ENCODE measurements at places on chromosomes 4 and X.

- DNase-seq = no peak
These were observed 13.8 kb upstream of the SH3TC1 start for GRCh38 chr4:8185295-8185694.

DNA sequence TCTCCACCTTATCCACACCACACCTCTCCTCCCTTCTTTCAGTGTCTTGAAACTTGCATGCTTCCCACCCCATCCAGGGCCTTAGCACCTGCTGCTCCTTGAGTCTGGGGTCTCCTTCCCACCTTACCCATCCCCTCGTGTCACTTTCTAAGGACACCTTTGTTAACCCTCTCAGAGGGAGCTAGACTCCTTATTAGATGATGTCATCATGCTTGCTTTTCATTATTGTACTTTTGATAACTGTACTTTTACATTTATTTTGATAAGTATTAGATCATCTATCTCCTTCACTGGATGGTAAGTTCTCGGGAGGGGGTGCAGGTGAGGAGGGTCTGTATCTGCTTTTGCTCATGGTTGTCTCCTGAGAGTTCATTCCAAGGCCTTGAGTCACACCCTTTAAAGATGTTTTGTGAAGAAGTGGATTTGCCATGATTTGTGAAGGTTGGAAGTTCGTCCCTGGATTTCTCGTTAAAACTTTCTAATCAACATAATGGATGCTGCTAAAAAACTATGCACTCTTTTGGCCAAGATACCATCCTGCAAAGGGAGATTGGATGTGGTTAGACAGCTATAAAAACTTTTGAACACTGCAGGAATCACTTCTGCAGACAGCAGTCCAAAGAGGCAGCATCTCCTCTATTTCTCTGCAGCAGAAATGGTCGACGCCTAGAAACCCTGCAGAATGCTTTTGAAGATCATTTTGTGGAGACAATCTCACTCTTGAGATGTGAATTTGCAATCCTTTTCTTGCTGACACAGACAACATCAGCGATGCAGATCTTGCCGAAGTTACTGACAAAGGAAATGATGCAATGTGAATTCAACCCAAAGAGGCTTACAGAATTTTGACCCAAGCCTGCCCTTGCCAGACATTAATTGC, 69.6 kb downstream of the ENPP6 start:
- DNase-seq = peak; percentile 37

GRCh38 chrX:150198776-150199175, 164.3 kb upstream of the MAMLD1 start:
- no peak for DNase-seq

DNA sequence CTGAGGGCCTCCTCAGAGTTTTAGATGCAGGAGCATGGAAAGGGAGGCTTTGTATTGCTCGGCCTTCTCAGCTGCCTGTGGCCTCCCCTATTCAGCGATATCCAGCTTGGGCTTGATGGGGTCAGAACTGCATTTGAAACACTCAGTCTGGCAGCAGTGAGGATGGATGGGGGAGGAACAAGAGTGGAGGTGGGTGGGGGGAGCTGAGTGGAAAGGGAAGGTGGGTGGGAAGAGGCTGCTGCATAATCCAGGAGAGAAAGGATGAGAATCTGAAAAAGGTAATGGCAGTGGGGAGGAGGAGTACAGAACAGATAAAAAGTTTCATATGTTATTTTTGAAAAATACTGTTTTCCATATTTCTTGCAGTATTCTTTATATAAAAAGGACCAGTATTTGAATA, 202.7 kb downstream of the SLC4A4 start:
- no peak for DNase-seq

GRCh38 chr4:133320576-133321170, 171.6 kb downstream of the PCDH10 start:
- DNase-seq = peak; percentile 82

DNA sequence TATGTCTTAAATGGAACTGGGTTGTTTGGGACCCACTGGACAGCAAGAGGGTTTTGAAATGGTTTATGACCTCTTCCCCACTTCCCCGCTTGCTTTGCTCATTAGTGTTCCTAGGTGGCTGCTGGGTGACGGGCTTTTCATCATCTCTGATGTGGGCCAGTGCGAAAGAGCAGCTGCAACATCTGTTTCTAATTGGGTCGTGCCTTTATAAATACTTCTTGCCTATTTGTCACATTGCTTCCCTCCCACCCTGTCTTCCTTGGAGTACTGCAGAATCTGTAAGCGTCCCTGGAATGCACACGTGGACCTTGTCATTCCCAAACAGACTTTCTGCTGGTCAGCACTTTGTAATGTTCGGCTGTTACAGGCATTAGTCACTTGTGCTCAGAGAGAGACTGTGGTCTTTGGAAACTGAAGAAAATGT, 35.2 kb downstream of the SEPTIN11 start:
- DNase-seq = no peak

- no peak for DNase-seq
These were observed 15.8 kb downstream of the SORBS2 start for GRCh38 chr4:185796176-185796575.

- no peak for DNase-seq
These were observed 37.5 kb downstream of the MTMR1 start for GRCh38 chrX:150730719-150731118.

GRCh38 chr4:103197765-103198110, 405 bp downstream of the CENPE start:
- DNase-seq = no peak

- no peak for DNase-seq
These were observed 41.8 kb downstream of the SULT1E1 start for GRCh38 chr4:69818060-69818639.

DNA sequence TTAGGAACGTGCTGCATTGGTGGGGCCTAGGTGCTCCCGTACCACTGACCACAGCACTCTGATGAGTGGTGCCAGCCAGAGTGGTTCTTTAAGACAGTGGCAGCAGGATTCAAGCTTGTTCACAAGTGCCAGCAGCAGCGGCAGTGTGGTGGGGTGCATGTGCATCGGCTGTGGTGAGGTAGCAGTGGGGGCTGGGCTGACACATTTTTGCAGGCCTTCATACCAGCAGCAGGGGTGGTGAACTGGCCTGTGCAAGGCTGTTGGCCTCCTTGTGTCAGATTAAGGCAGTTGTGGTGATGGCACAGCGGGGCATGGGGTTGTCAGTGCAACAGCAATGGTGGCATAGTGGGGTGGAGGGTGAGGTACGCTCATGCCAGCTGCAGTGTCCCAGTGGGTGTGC, 131.4 kb downstream of the PABPC4L start:
- DNase-seq = no peak

GRCh38 chrX:17552044-17552650, 177.1 kb downstream of the NHS start:
- no peak for DNase-seq

GRCh38 chr4:159552979-159553768, 450.3 kb downstream of the RAPGEF2 start:
- DNase-seq = no peak

DNA sequence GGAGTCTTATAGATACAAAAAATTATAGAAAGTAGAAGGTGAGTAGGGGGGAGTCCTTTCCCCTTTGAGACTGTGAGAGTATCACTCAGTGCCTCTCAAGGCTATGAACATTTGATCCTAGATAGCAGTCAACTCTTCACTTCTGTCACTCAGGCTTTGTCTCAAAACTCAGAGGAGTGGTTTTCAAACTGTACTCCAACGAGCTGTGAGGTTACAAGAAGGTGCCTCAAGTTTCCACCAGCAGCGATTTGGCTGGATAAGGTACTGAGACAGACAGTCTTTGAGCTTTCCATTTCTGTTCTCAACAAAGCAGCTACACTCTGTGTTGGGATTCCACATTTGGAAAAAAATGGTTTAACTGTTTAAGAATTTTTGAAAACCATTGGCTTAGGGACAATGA, 48.0 kb upstream of the NDST3 start:
- DNase-seq = peak; percentile 43

DNA sequence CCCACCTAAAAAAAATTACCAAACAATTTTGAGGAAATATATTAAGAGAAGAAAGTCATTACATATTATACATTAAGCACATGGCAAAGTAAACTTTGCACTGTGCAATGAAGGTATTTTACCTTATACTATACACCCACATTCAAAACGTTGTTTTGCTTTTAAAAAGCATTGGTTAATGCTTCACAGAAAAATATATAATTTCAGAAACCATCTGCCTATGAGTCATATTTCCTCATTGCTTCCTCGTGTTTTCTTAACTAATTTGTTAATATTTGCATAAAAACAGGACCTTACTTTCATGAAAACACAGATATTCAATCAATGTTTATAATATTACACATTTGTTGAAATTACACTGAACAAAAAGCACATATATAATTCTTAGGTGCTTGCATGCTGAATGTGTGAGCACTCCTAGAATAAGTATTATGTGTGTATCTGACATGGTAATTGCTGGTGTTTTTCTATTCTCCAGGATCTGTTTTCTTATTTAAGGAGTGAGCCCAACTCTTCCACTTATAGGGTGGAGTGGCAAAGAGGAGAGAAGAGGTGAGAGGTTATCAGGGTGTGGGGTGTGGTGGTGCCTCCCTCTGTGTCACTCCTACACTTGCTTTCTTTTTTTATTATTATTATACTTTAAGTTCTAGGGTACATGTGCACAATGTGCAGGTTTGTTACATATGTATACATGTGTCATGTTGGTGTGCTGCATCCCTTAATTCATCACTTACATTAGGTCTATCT, 95.1 kb upstream of the IQCM start:
- DNase-seq = no peak

DNA sequence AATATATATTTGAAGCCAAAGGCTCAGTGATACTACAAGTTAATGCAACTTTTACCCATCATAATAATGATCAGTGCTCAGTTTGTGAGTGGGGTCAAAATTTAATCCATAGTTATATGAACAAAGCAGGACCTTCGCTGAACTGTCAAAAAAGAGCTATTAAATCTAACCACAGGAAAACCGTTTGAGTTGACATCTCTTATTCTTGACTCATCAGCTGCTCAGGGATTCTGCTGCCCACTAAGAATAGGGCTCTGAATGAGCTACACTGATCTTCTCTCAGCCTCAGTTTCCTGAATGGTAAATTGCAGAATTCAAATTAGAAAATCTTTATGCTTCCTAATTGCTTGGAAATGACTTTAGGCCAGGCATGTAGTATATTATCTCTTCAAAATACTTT, 44.9 kb upstream of the NAP1L5 start:
- DNase-seq = no peak

DNA sequence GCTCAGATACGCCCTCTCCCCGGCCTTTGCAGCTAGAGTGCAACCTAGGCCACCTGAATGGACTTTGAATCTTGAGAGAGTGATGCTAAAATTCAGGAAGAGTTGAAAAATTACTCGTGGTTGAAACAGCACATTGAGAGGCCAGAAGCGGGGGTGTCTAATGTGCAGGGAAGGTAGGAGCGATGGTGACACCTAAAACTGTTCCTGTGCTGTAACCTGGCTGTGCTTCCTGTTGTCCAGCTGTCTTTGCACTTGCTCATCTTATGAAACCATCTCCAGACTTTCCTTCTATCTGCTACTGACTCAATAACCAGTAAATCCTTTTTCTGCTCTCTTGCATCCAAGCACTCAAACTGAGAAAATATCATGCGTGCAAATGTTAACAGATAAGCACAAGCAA, 106.4 kb upstream of the RPS6KA3 start:
- no peak for DNase-seq

GRCh38 chrX:97682991-97683840, 799.5 kb downstream of the RPA4 start:
- DNase-seq = no peak

DNA sequence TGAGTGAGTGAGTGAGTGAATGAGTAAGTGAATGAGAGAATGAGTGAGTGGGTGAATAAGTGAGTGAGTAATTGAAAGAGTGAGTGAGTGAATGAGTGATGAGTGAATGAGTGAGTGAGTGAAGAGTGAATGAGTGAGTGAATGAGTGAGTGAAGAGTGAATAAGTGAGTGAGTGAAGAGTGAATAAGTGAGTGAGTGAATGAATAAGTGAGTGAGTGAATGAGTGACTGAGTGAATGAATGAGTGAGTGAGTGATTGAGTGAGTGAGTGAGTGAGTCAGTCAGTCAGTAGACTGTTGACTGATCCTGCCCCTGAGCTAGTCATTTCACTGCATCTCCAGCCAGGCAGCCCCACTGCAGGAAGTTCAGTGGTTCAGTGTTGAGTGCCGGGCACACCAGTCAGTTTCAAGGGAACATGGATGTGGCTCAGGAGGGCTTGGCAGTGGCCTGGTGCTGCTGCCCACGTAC, 228.4 kb upstream of the PSAPL1 start:
- no peak for DNase-seq

DNA sequence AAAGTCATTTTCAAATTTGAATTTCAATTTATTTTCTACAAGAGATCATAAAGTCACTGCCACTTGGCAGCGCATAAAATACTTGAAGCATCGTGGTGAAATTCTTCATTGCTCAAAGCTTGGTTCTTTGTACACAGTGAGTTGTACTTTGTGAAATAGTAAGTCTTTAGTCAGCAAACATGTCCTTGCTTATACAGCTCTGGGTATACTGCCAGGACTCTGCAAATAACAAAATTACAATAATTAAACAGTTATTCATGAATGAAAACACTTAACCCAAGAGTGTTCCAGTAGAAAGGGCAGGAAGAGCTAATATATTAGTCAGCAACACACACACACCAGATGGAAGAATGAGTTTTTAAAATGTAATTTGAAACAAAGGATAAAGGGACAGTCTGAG, 1300.9 kb upstream of the DIAPH2 start:
- DNase-seq = no peak

- DNase-seq = no peak
These were observed 11.3 kb upstream of the RBMXL3 start for GRCh38 chrX:115177932-115178331.

GRCh38 chr4:98803251-98803650, 125.7 kb downstream of the EIF4E start:
- no peak for DNase-seq

DNA sequence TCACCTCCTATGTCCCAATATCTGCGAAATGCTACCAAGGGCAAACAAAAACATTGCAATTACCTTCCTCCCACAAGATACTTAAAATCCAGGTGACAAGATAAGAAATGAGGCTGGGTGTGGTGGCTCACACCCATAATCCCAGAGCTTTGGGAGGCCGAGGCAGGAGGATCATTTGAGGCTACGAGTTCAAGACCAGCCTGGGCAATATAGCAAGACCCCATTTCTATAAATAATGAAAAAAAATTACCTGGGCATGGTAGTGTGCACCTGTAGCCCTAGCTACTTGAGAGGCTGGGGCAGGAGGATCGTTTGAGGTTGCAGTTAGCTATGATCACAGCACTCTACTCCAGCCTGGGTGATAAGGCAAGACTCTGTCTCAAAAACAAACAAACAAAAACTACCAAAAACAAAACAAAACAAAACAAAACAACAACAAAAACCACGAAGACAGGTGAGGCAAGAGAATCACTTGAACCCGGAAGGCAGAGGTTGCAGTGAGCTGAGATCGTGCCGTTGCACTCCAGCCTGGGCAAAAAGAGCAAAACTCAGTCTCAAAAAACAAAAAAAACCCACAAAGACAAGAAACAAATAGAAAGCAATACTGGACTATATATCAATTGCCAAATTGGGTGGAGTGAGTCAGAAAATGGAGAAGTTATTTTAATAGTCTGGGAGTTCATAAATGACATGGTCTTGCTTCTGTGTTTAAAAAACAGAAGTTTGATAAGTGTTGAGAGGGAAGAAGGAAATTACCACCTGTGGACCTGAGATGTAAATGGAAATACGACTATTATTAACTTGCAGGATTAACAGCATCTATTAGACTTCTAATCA, 176.5 kb downstream of the FBXW7 start:
- DNase-seq = peak; percentile 12
